Stimulated activated CD4-positive, alpha-beta T cell treated with anti-CD3 and anti-CD28 coated beads, TNF-alpha, amount 100 ng/mL, for 1 hour (primary cell): ENCODE measurements at places on chromosomes 4 and X.

GRCh38 chr4:176614793-176615192 is 177.9 kb downstream of the VEGFC start:
- DNase-seq = no peak

- no peak for DNase-seq
Observed at GRCh38 chr4:120517966-120518365, 404.6 kb downstream of the PRDM5 start.

- DNase-seq = no peak
Observed at GRCh38 chr4:125760201-125760819, 445.6 kb downstream of the FAT4 start.

DNA sequence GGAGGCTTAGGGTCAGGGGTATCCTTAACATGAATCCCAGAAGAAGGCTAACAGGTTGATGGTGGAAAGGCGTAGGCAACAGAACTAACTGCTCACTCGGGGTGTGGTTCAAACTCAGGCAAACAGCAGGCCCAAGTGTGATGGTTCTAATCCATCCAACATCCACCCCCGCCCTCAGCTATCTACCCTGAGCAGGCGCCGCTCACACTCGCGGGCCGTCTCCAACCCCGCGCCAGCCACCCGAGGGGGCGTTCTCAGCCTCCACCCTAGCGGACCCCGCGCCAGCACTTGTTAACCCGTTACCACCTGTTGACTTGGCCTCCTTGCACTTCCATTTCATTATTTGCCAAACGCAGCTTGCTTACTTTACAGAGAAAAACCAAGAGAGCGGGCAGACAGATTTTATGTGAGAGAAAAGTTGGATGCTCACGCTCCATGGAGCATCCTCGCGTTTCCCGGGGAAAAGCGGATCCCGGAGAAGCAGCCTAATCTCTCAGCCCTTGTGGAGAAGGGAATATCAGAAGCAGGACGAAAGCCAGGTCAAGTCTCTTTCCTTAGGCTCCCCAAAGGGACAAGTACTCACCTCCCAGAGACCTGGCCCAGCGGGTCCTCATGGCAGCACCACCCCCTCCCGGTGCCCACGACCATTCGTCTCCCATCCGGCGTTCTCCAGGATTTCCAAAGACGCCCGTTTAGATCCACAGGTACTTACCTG is 773 bp downstream of the SNCA start:
- no peak for DNase-seq

GRCh38 chr4:111754003-111754402 is 391.3 kb upstream of the FAM241A start:
- DNase-seq = no peak

DNA sequence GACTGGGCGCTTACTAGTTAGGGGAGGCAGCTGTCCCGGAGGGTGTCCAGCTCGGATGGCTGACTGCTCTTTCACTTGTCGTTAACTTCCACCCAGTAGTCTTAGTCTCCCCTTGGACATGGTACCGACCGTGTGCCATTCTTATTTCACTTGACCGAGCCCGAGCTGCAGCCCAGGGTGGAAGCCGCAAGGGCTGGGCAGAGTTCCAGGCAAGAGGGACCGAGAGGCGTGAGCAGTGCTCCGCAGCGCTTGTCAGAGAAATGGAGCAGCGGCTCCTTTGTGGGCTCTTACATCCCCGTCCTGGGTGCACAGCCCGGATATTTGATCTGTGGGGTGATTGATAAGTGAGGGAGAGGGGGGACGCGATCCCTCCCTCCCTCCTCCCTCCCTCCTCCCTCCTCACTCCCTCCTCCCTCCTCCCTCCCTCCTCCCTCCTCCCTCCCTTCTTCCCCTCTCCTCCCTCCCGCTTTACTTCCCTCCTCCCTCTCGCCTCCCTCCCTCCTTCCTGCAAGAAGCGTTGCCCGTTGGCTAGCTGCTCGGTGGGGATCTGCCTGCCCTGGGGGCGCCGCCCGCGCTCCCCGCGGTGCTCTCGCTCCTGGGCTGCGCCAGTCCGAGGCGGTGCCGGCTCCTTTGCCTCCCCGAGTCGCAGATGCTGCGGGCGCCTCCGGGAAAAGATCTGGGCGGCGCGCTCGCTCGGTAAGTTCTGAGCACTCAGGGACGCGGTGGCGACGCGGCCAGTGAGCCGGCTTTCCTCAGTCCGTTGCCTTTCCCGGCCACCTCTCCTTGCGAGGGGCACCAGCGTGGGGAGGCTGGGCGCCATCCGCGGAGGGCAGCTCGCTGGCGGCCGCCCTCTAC is at the start of gene SLITRK2:
Gene SLITRK2, plus strand, starts transcription at position 499 of the 855 bp plus-strand sequence. CDS start 4,597 bp downstream, outside the sequence.
- no peak for DNase-seq

DNA sequence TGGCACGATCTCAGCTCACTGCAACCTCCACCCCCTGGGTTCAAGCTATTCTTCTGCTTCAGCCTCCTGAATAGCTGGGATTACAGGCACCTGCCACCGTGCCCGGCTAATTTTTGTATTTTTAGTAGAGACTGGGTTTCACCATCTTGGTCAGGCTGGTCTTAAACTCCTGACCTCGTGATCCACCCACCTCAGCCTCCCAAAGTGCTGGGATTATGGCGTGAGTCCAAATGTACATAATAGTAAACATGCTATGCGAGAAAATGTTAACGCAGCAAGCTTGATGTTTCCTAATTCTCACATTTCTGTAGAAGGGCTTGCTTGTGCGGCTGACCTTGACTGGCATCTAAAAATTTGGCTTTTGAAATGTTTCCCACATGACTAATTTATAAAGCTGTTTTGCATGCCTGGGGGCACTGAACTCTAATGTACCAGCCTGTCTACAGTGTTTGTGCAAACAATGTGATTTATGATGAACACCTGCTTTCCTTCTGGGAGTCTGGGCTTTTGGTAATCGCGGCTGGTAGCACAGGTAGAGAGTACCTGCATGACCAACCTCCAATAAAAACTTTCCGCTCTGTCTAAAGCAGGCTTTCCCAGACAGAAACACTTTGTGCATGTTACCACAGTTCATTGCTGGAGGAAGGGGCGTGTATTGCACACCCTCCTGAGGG is 216.8 kb downstream of the IL15 start:
- DNase-seq = no peak

DNA sequence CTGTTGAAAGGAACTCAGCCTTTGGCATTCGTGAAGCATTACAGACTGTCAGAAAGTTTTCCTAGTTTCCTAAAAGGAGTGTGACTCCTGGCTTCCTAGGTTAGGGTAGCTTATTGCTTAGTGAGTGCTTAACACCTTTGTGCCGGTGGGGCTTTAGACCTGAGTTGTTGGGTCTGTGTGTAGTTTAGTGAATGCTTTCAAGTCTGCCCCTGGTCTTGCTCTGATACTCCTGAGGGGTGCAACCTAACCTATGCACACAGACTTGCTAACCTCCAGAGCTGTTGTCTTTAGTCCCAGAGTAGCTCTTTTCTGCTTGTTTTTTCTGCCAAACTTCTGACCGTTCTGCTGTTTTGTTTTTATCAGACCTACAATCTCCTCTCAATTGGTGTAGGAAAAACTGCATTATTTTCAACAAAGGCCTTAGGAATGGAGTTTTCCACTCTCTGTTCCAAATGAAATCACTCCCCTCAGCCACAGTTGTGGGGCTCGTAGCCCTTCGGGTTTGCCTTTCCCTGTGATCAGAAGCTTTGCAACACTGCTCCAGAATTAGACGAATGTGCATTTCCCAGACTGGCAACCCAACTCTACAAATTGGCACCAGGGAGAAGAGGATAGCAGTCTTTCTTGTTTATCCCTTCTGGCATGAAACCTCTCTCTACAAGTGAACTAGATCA is 1399.1 kb upstream of the PCDH7 start:
- DNase-seq = no peak
